ENCODE measurements at places on chromosomes 2 and 18.

- no peak for DNase-seq
Observed at GRCh38 chr2:20108655-20109396, 57.4 kb upstream of the LAPTM4A start.

GRCh38 chr2:17270894-17271293, 247.3 kb downstream of the RAD51AP2 start:
- no peak for DNase-seq

DNA sequence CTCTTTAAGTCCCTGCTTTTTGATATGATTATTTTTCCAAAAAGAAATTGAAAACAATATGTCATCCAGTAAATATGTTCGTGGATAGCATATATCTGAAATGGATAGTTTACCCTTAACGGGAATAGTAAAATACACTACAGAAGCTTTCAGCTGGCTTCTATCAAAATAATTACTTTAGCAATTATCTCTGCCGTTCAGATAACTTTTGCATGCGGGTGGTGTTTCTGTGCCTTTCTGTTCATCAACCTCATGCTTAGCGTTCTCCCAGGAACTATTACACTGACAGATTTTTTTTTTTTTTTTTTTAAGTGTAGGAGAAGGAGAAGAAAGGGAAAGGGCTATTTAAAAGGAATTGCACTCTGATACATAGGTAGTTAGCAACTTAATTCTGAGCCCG, 53.6 kb downstream of the TSHZ1 start:
- DNase-seq, result no peak

DNA sequence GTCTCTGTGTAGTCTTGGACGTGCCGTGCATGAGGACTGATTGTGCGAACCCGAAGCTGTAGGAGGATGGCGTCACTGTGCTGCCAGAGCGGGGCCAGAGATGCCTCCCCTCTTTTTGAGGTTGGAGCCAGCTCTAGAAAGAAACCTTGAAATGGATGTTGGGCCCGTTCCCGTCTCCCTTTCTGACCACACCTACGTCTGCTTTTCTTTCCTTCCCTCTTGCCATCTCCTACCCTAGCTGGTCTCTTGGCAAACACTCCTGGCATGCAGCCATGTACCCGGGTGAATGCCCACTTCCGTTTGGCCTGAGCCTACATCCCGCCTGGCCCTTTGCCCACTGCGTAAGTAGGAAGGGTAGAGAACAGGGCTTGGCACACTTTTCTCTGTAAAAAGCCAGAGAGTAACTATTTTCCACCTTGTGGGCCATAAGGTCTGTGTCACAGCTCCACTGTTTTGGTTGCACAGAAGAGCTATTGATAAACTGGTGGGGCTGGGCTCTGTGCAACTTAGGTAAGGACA, 37.4 kb downstream of the SH3BP4 start:
- DNase-seq, result no peak

DNA sequence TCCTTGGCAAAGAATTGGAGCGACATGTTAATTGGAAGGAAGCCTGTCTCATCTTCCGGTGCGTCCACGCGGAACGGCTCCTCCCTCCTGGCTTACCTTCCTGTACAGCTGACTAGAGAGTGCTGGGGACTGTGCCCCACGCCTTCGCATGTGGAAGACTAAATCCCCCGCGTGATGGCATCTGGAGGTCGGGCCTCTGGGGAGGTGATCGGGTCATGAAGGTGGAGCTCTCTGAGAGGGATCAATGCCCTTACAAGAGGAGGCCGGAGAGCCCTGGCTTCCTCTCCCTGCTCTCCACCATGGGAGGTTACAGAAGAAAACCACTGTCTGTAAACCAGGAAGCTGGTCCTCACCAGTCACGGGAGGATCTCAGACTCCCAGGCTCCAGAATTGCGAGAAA, 104.1 kb upstream of the OTOS start:
- no peak for DNase-seq

- no peak for DNase-seq
Observed at GRCh38 chr2:55408918-55409868, 10.5 kb downstream of the CCDC88A start.

DNA sequence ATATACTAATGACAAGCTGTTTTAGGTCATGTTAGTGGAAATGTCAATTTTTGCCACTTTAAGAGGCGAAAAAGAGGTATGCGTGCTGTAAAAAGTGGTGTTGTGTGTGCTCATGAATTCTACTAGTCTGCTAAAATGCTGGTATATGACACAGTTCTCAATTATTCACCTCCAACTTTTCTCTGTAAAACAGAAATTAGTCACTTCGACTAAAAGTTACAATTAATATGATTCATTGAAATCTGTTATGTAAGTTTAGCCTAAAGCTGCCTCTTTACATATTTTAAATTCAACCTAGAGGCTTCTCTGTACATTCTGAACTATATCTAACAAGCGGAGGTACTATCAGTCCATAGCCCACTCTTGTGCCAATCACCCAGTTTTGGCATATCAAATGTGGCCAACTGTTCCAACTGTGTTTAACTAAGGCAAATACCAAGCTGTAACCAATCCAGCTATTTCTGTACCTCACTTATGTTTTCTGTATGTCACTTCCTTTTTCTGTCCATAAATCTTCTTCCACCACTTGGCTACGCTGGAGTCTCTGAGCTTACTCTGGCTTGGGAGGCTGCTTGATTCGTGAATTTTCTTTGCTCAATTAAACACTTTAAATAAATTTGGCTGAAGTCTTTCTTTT, 20.8 kb downstream of the BAZ2B start:
- no peak for DNase-seq

DNA sequence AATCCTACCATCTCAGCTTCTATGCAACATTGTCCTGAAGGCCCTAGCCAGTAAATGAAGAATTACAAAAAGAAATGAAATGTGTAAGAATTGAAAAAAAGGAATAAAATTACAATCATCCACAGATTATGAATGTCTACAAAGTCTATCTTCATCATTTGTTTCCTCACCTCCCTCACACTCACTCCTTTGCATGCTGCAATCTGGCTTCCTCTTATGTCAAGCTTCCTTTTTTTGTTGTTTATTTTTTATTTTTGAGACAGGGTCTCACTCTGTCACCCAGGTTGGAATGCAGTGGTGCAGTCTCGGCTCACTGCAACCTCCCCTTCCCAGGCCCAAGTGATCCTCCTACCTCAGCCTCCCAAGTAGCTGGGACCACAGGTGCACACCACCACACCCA, 129.0 kb downstream of the CABYR start:
- DNase-seq, result no peak

- no peak for DNase-seq
Observed at GRCh38 chr2:180761224-180761623, 219.2 kb upstream of the UBE2E3 start.

DNA sequence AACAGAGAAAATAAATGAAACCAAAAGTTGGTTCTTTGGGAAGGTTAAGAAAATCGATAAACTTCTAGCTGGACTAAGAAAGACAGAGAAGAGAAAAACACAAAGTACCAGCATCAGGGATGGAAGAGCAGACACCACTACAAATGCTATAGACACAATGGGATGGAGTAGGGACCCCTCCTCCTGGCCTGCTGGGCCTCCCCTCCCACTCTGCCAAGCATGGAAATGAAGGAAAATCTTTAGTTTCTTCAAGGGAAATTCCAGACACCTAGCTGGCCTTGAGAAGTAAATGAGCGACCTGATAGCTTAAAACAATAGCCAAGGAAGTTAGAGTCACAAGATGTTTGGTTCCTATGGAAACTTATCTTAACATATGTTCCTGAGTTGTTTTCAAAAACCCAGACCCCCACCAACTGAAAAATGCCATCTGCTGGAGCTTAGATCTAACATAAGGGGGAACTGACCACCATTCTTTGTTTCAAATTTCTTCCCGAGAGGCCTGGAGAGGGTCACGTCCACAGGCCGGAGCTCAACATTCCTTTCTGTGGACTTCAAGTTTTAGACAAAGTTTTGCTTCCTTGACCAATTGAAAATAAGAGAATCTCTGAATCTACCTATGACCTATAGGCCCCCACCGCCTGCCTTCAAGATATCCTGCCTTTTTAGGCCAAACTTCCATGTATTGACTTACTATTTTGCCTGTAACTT, 101.9 kb downstream of the BIN1 start:
- no peak for DNase-seq

DNA sequence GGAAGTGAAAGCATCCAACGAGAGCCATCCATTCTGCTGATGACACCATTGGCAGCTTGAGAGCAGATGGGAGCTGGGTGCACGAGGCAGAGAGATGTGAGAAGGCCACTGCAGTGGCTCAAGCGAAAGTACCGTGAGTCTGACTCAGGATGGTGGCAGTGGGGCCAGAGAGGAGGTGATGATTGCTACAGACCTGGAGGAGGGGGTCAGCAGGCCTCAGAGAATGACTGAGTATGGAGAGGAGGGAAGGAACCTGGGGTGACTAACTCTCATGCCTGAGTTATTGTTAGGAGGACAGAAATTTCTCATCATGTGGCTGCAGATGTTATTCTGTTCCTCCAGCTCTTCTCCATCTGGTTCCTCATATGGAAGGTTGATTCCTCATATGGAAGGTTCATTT, 8.8 kb upstream of the ZBTB7C start:
- DNase-seq, result no peak

DNA sequence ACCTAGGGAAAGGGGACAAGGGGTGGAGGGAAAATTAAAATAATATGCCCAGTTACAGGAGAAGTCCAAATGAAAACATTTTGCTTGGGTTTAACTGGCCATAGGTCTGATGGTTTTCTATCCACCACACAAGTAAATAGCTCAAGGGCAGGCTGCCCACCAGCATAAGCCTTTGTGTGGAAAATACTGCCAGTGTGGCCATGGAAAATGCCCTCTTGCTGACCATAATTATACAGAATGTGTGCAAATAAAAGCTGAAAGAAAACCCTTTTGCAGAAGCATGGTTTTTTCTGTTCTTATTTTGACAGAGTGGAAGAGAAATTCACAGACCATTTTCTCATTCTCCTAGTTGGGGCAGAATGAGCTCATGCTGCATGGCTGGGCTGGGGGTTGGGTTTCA, 111.3 kb upstream of the SIX2 start:
- DNase-seq, result no peak

Data from Panc1 (cell line).